ENCODE measurements at places on chromosomes 6 and 20. TPM values are rescaled to one million over a fixed set of nuclear protein-coding genes. Genes with fewer than 3 reads are reported as not detected.
A peak's percentile ranks its signal among the peaks of the same experiment; 100 is the strongest.

The TMEM200A gene
- total RNA-seq = 127 TPM

The DEFB124 gene
- not detected for total RNA-seq

The NMBR gene
- total RNA-seq = not detected

The IP6K3 gene
- 0.49 TPM for total RNA-seq

The PRL gene
- not detected for total RNA-seq

GRCh38 chr6:33693186-33694105, 18.1 kb downstream of the UQCC2 start:
- DNase-seq = no peak

GRCh38 chr20:63359937-63360849, 956 bp downstream of the CHRNA4 start:
- DNase-seq = no peak

- DNase-seq = peak; percentile 11
Measured at GRCh38 chr6:158819977-158820622, 932 bp upstream of the EZR start.

GRCh38 chr20:19962958-19963357, 54.2 kb upstream of the NAA20 start:
- DNase-seq = no peak

GRCh38 chr6:15755526-15755925, 92.7 kb upstream of the DTNBP1 start:
- no peak for DNase-seq

GRCh38 chr6:36666826-36667591, 11.5 kb upstream of the CDKN1A start:
- peak; percentile 97 for DNase-seq

DNA sequence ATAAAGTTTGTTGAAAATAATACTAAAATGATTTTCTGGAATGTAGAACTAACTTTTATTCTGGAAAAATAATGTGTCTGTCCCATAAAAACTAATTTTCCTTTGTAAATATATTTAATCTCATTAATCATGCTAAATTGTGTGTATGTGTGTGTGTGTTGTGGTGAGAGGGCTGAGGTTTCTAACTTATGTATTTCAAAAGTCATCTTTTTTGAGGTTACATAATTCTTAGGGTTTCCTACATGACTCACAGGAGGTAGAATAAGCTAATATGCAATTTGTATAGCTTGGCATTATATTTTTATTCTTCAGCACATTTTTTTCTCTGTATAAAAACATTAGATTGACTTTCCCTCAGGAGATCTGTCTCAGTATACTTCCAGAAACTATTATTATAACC, 64.1 kb upstream of the CLVS2 start:
- DNase-seq = no peak

DNA sequence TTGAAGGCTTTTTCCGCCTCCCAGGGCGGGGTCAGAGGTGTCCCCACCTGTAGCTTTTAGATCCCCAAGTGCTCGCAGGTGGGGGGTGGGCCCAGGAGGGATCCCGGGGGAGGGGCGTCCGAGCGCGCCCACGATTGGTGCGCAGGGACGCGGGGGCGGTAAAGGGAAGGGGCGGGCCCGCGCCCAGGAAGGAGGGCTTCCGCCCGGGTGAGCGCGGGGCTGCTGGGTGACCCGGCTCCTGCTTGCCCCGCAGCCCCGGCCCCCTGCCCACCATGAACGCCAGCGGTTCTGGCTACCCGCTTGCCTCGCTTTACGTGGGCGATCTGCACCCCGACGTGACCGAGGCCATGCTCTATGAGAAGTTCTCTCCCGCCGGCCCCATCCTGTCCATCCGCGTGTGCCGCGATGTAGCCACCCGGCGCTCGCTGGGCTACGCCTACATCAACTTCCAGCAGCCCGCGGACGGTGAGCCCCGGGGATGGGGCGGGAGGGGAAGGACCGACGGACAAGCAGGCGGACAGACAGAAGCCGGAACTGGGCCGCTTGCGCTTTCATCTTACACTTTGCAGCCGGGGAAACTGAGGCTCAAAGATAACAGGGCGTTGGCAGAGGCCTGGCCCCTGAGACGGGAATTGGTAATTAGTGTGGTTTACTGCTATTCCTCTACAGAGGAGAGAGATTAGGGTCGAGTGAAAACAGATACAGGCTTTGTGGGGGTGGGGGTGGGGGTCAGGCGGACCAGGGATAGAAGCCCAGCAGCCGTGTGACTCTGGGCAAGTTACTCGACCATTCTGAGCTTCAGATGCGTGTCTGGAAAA, at the start of gene PABPC1L:
PABPC1L (plus strand) TSS at position 189 of the 818 bp plus-strand sequence; CDS start at position 273, 84 bp downstream.
- DNase-seq = peak; percentile 51

DNA sequence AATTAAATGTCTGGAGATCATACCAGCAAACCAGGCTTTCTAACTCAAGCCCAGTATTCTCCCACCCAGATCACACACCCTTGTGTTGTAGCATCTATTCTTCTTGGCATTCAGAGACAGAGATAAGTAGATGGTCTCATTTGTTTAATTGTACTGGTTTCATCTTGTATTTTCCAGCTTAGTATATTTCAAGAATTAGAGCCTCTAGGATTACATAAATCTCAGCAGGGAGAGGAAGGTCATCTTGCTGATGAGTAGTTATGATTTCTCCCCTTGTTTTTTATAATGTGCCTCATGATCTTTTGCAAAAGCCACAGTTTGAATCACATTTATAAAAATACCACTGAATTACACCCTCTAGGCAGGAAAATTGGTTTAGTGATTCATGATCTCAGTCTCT, 106.6 kb upstream of the NRSN1 start:
- DNase-seq = no peak

DNA sequence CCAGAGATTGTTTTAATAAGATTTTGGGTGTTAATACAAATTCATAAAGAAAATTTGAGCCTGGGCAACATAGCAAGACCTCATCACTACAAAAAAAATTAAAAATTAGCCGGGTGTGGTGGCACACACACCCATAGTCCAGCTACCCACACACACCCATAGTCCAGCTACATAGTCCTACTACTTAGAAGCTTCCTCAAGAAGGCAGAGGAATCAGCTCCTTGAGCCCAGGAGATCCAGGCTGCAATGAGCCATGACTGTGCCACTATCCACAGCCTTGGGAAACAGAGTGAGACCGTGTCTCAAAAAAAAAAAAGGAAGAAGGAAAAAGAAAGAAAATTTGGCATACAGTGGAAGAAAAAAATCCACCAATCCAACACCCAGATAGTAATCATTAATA, 16.8 kb downstream of the SEC63 start:
- DNase-seq = no peak

GRCh38 chr6:102918161-102918560, 1524.7 kb downstream of the GRIK2 start:
- DNase-seq = no peak

DNA sequence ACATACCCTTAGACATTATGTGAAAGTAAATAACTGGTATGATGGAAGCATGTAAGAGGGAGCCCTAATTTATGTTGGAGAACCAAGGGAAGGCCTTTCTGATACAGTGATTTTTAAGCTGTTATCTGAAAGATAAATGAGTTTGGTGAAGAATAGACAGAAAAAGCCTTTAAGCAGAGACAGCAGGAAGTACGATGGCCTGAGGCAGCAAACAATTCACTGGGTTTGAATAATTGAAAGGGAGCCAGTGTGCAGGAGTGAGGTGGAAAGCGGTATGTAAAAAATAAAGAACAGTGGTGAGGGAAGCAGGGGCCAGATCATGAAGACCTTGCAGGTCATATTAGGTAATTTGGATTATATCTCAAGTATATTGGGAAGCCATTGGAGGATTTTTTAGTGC, 4.1 kb upstream of the RAB23 start:
- DNase-seq = no peak

GRCh38 chr6:132405143-132405915, 4.1 kb upstream of the MOXD1 start:
- DNase-seq = no peak

DNA sequence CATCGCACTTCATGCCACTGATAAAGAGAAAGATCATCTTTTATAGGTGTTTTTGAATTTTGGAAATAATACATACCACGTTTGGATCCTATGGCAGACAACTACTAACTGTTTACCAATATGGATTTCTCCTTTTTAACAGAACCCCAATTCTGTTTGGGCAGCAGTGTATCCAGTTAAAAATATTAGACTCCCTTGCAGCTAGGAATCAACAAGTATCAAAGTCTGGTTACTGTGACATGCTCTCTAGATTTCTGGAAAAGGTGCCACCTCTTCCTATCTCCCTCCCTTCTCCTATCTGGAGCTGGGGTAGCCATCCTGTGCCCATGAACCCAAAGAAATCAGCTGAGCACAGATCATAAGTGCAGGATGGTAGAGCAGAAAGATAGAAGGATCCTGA, 54.1 kb upstream of the DTNBP1 start:
- no peak for DNase-seq

- DNase-seq = peak; percentile 49
Measured at GRCh38 chr6:144955859-144956258, 670.7 kb downstream of the UTRN start.

All from HFFc6 (cell line).